ENCODE measurements at places on chromosomes 3 and 15.

DNA sequence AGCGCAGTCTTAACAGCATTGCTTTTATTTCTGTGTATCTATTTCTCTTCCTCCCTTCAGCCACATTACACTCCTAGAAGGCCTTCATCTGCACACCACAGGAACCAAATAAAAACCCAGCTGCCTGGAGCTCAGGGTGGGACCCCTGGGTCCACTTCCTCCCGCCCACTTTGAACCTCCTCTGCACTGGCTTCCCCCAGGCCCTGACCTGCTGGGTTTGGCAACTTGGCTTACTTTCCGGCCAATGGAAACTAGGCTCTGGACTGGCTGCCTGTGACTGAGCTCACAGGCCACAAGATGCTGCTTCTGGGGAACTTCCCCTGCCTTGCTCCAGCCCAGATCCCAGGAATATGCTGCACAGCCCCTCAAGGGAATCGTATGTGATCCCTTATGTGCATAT, 89.8 kb downstream of the SEMA5B start:
- no peak for DNase-seq

GRCh38 chr15:52225230-52225629, 34.0 kb upstream of the GNB5 start:
- no peak for DNase-seq

GRCh38 chr15:77710637-77711036, 77.9 kb upstream of the LINGO1 start:
- no peak for DNase-seq

GRCh38 chr3:87260270-87260669, 16.1 kb downstream of the POU1F1 start:
- DNase-seq: peak; percentile 10

GRCh38 chr3:152517502-152517901, 248.8 kb downstream of the MBNL1 start:
- no peak for DNase-seq
